Thymus (tissue), 14 donors: ENCODE measurements at places on chromosomes 1 and 21. TPM values are rescaled to one million over a fixed set of nuclear protein-coding genes. Genes with fewer than 3 reads are reported as not detected.

DNA sequence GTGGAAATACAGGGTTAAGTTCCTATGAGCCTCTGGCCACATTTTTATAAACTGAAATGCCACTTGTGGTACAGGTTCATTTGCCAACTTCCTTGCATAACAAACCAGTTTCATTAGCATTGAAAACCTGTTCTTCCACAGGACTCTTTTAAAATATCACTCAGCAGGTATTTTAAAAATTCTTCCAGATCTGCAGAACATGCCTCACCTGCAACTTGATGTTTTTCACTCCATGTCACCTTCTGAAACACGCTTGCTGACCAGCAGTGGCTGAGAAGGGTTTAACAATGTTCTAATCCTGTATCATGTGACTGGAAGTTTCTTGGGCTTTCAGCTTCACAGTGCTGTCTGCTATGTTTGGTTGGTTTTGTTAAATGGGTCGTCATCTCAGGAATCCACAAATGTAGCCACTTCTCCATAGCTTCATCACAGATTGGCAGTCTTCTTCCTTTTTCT lies 17.6 kb upstream of the CBR3 start:
- no peak overlapping the region for H3K27ac ChIP-seq
- H3K27me3 ChIP-seq, result no peaks in the 10 kb centered on the region
- H3K36me3 ChIP-seq, result no peaks in the 10 kb centered on the region

Gene WNT3A
- total RNA-seq, result not detected

- H3K4me3 ChIP-seq, result no peak overlapping the region
- no peak overlapping the region for H3K27ac ChIP-seq
- no peak for DNase-seq
- H3K4me1 ChIP-seq, result peaks cover 46% of the 10 kb centered on the region
Measured at GRCh38 chr1:31748365-31748764, 15.8 kb downstream of the ADGRB2 start.

- no peaks in the 10 kb centered on the region for H3K27me3 ChIP-seq
- H3K4me3 ChIP-seq, result no peak overlapping the region
- H3K27ac ChIP-seq, result no peak overlapping the region
- no peak for DNase-seq
Measured at GRCh38 chr1:244164511-244164890, 113.4 kb downstream of the ZBTB18 start.

DNA sequence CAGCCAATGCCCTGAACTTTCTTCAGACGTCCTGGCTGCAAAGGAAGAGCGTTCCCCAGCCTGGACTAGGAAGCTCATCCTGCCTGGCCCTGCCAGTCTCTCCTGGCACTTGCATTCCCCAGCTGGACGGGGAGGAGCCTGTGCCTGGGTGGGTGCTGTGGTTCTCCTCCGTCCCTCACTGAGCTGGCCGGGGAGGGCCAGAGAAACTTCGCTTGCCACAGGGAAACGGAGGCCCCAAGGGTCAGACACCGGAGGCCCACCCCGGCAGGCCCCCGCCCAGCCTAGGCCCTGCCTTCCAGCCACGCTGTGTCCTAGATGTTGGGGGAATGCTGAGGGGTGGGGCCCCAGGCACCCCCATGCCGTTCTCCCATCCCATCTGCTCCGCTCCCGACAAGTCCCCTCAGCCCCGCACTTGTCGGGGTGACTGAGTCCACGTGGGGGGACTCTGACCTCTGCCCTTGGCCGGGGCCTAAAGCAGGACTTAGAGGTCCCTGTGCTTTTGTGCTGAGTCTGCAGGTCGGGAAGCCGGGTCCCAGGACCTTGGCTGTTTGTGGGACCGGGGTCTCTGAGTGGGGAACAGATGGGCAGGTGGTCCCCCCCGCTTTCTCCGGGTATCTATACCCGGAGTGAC lies 4.8 kb downstream of the FTCD start:
- no peak overlapping the region for H3K4me3 ChIP-seq
- no peaks in the 10 kb centered on the region for H3K27me3 ChIP-seq
- DNase-seq, result no peak
- H3K36me3 ChIP-seq, result no peaks in the 10 kb centered on the region

- H3K4me3 ChIP-seq, result no peak overlapping the region
- no peaks in the 10 kb centered on the region for H3K27me3 ChIP-seq
- no peak overlapping the region for H3K27ac ChIP-seq
- no peak for DNase-seq
- H3K36me3 ChIP-seq, result peaks cover 3% of the 10 kb centered on the region
Measured at GRCh38 chr1:53769780-53770179, 30.8 kb upstream of the GLIS1 start.

Gene ACKR1
- total RNA-seq, result 11.6 TPM

Gene CYP4B1
- 1.1 TPM for total RNA-seq
